ENCODE measurements at places on chromosomes 16 and 17. TPM values are rescaled to one million over a fixed set of nuclear protein-coding genes. Genes with fewer than 3 reads are reported as not detected.

- no peak for DNase-seq
Observed at GRCh38 chr16:1762196-1762878, 9.0 kb downstream of the NME3 start.

GRCh38 chr17:77076124-77076830 is 64.5 kb upstream of the SEC14L1 start:
- DNase-seq = peak; percentile 74

DNA sequence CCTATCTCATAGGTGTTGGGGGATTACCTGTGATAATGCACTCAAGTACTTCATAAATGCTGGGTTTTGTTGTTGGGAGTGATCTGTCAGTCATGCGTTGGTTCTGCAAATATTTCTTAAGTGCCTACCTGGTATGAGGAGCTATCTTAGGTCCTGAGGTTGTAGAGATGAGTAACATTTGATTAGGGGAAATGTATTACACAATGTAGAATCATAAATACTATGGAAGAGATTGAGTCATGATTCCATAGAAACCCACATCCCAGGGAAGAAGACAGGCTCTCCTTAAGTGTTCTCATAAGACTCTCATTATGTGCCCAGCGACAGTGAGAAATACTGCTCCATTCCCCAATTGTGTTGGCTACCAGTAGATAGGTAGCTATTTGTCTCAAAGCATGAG is 240.1 kb downstream of the FTO start:
- no peak for DNase-seq

DNA sequence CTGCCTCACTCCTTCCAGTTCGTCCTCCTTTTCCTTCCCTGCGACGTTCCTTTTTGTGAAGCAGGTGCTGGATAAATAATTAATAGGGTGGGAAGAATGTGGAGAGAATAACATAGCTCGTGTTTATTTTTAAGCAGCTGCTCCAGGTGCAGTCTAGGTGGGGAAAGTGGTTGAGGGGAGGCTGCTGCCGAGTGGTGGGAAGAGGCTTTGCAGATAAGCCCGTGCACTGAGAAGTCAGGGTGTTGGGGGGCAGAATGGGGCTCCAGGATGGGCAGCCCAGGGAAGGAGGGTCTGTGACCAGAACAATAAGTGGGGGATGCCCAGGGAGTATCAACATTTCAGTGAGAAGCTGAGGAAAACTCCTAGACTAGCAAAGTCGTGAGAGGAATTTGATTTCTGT is 300.5 kb downstream of the CPPED1 start:
- no peak for DNase-seq

- DNase-seq = peak; percentile 51
Observed at GRCh38 chr17:78255953-78256706, 24.7 kb downstream of the TMEM235 start.

GRCh38 chr16:85543536-85543935 is 69.6 kb upstream of the GSE1 start:
- DNase-seq = no peak

DNA sequence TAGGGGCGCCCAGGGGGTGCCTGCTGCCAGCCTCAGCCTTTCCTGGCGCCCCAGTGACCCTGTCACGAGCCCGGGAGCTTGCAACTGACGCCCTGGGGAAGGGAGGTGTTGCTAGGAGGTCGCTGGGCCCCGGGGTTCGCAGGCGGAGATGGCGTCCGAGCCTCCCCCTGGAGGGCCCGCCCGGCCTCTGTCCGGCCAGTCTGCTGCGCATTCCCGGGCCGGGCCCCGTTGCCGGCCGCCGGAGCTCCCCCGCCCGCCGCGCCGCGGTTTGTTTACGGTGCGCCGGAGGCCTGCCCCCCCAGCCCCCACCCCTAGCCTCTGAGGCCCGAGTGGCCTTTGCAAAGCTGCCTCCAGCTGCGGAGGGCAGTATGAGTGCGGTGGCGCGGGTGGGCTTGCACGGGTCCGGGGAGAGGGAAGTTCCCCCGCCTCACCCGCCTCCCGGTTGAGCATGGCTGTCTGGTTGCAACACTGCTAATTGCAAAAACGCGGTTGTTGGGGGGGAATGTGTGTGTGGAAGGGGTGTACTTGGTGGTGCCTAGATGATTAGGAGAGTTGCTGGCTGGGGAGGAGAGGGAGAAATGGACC is 514 bp downstream of the THRA start:
- DNase-seq = peak; percentile 91

- DNase-seq = no peak
Observed at GRCh38 chr17:35577830-35578196, 558 bp downstream of the PEX12 start.

GRCh38 chr17:77140878-77141767 is at the start of gene SEC14L1:
Gene SEC14L1, plus strand, starts transcription at chr17:77140969. Its CDS starts 2,628 bp downstream, at chr17:77143597.
- DNase-seq = peak; percentile 76

DNA sequence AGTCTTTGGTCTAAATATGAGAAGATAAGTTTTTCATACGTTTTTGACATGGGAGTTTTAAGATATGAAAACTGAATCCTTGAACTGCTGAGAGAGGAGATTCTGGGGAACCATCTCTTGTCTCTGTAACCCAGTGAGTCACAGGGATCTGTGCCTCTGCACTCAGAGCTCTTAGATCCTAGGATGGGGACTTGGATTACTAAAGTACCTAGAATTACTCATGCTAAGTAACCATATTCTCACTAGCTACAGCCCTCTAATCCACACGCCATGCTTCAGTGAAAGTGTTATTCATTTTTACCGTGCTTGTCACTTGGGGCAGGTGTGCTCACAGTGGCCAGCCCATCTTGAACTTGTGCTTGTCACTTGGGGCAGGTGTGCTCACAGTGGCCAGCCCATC is 2.0 kb downstream of the MRM3 start:
- no peak for DNase-seq

- peak; percentile 89 for DNase-seq
Observed at GRCh38 chr16:10616756-10617640, 36.6 kb upstream of the EMP2 start.

- DNase-seq = no peak
Observed at GRCh38 chr17:39391448-39391847, 10.0 kb downstream of the FBXL20 start.

- no peak for DNase-seq
Observed at GRCh38 chr17:14838567-14838966, 426.6 kb downstream of the PMP22 start.

- DNase-seq = peak; percentile 19
Observed at GRCh38 chr17:16932156-16932555, 39.8 kb downstream of the TNFRSF13B start.

DNA sequence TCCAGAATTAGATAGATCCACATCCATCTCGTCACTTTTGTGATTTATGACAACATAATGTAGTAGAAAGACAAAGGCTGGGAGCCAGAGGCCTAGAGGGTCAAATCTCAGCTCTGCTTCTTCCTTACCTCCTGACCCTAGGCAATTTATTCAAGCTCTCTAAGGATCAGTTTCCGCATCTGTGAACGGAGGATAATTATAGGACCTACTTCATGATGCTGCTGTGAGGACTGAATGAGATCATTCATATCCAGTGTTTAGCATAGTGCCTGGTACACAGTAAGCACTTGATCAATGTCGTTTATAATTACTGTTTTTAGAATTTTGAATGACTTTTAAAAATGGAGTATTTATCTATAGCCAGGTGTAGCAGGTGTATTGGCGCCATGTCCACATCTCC is 128.4 kb downstream of the SHISA9 start:
- no peak for DNase-seq

- DNase-seq = peak; percentile 89
Observed at GRCh38 chr17:29565643-29566472, 979 bp downstream of the ABHD15 start.

GRCh38 chr17:77527409-77527808 is 386.6 kb downstream of the SEC14L1 start:
- no peak for DNase-seq

DNA sequence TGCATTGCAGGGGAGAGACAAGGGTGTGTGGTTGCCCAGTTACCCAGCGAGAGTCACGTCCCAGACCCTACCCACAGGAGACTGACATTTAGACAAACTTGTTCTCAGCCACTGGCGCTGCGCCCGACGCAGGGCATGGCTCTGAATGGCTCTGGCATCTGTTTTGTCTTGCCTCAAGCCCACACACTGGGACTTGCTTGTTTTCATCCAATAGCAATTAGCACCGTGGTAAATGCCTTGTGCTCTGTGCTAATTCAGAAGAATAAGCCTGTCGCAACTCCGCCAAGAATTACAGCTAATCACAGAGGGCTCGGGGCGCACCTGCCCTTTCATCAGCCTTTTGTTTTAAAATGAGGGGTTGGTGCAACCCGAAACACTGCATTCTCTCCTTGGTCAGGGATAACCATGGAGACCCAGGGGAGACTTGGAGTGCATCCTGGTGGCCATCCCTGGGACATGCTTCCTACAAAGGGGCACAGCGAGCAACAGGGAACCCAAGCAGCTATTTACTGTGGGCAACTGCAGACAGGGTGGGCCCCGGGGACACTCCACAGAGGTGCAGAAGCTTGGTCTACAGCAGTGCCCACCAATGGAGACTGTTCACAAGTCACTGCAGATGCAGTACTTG is 220.6 kb upstream of the ZFHX3 start:
- DNase-seq = peak; percentile 69

- no peak for DNase-seq
Observed at GRCh38 chr17:72004611-72005331, 116.0 kb upstream of the SOX9 start.

- DNase-seq = no peak
Observed at GRCh38 chr16:68934402-68934801, 91.1 kb downstream of the TANGO6 start.

- DNase-seq = peak; percentile 78
Observed at GRCh38 chr17:50185631-50186471, 15.6 kb downstream of the COL1A1 start.

- no peak for DNase-seq
Observed at GRCh38 chr17:62794666-62794971, 13.5 kb downstream of the MARCHF10 start.

DNA sequence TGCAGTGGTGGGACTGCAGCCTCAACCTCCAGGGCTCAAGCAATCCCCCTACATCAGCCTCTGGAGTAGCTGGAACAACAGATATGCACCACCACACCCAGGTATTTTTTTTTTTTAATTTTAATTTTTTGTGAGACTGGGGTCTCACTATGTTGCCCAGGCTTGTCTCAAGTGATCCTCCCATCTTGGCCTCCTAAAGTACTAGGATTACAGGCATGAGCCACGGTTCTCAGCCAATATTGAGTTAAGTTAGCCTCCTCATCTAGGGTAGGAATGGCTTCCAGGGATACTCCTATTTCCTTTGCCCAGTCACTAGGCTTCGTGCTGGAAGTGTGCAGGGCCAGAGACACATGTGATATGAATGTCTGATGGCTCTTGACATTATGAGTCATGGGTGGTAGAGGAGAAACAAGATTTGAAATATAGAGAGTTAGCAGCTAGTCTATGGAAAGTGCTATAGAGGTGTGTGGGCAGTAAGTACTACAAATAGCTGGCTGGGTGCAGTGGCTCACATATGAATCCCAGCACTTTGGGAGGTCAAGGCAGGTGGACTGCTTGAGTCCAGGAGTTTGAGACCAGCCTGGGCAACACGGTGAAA is 8.0 kb upstream of the HES7 start:
- DNase-seq = peak; percentile 86

DNA sequence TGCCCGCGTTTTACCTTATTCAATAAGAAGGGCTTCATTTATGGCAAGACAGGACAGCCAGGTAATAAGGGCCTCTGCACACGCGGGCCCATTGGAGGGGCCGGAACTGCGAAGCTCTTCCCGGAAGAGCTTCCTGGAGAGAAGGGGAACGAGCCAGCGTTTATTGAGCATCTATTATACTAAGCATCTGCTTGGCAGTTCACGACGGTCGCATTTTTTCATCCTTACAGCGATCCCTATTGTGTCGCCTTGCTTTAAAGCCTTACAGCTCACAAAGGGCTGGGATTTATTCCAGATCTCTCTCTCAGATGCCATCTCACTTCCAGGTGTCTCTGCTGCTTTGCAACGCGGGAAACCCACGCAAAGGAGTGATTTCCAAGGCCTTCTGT is 546 bp downstream of the ZPBP2 start:
- no peak for DNase-seq

- DNase-seq = no peak
Observed at GRCh38 chr16:76052725-76053124, 224.5 kb upstream of the CNTNAP4 start.

DNA sequence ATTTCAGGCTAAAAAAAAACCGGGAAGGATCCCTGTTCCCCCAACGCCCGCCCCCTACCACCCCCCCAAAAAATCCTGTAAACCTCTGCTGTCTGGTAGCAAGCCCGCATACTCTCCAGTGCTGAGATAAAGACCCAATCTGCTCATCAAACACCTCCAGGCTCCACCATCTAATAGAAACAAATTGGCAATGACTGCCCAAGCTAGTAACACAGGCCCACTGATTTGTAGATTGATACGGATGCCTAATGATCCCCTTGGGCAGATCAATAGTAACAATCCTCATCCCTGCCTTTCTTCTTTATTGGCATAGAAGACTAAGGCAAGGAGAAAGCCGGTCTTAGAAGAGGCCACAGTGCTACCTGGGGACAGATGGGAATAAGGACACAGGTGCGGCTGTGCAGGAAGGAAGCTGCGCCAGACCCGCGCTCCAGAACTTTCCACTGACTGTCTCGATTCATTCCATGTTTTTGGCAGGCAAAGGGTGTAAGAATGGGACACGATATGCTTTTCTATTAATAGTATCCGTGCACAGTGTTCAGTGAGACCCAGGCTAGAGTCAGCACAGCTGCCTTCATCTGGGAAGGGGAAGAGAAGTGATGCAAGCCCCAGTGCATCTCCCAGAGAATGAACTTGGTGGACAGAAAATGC is 407.6 kb upstream of the PSMD7 start:
- no peak for DNase-seq

- peak; percentile 95 for DNase-seq
Observed at GRCh38 chr16:85555719-85556455, 57.2 kb upstream of the GSE1 start.

CCDC92B gene
- not detected for total RNA-seq

NOL3 gene
- 9.1 TPM for total RNA-seq

NATD1 gene
- 15.2 TPM for total RNA-seq

MYL4 gene
- total RNA-seq = 0.72 TPM

CCL4L2 gene
- total RNA-seq = not detected

MMP25 gene
- under 0.01 TPM for total RNA-seq

GLG1 gene
- total RNA-seq = 215 TPM

FMNL1 gene
- total RNA-seq = 2.7 TPM

SULT1A4 gene
- 1.2 TPM for total RNA-seq

LGALS9B gene
- not detected for total RNA-seq

QPRT gene
- total RNA-seq = 18.0 TPM

SLC22A31 gene
- total RNA-seq = not detected

SLC12A3 gene
- total RNA-seq = not detected

WFIKKN2 gene
- under 0.01 TPM for total RNA-seq

All from osteoblast (primary cell).